Nasal cavity respiratory epithelium epithelial cell of viscerocranial mucosa (primary cell): ENCODE measurements at places on chromosomes 2 and 18. TPM values are rescaled to one million over a fixed set of nuclear protein-coding genes. Genes with fewer than 3 reads are reported as not detected.

MRO gene
- not detected in 2 replicates for total RNA-seq

AGXT gene
- not detected in 2 replicates for total RNA-seq

KLHL41 gene
- total RNA-seq, result under 0.01 and 0.21 TPM in 2 replicates

SH3RF3 gene
- total RNA-seq, result under 0.01 and 0.57 TPM in 2 replicates

C2orf15 gene
- total RNA-seq, result 0.93 and 2.1 TPM in 2 replicates

SPDYA gene
- 0.68 and 2.1 TPM in 2 replicates for total RNA-seq
